ENCODE measurements at places on chromosomes 4 and X.

- DNase-seq, result no peak
Measured at GRCh38 chr4:71221510-71222466, 117.0 kb upstream of the SLC4A4 start.

DNA sequence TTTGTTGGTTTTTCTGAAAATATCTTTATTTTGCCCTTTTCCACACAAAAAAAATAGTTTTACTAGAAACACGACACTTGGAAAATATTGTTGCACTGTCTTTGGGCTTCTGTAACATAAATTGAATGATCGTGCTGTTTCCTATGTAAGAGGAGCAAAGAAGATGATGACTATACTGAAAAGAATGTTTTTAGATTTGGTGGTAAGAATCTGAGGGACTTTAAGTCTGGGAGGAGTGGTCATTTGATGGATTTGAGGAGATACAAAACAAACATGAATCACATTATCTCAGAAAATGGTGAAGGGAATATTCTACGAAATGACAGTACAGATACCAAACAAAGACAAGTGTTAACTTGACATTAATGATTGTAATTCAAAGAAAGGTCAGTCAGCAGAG lies 328.8 kb downstream of the ADAM29 start:
- no peak for DNase-seq

- DNase-seq, result no peak
Measured at GRCh38 chr4:38667085-38667893, 3.3 kb downstream of the KLF3 start.

DNA sequence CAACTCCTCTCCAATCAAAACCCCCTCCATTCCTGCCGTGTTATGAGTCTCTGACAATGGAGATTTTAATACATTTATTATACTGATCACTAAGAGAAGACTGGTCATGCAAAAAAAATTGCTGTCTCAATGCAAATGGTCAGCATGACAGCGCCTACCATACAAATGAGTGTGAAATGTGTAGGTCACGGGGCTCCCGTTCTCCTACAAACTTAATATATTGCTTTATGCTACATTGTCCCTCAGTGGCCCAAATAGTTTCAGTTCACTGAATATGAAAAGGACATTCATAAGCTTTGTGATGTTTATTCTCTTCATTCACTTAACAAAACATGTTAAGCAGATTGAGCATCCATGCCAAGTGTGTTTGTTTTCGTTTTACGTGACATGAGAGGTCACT lies 116.1 kb downstream of the SPANXN3 start:
- DNase-seq, result no peak

- no peak for DNase-seq
Measured at GRCh38 chrX:28520786-28521185, 66.5 kb upstream of the IL1RAPL1 start.

DNA sequence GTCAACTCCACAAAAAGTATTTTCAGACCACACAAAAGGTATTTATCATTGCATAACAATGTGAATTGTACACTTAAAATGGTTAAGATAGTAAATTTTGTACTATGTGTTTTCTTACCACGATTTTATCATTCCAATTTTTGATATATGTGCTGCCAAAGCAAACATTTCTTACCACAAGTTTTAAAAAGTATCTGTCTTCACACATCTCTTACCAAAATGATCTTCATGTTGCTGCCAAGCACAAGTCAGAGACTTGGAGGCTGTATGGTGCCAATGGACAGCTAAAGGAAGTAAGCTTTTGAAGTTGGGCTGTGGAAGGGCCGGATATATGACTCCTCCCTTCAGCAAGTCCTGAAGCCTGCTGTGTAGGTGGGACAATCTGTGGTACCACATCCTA lies 67.9 kb downstream of the TMLHE start:
- DNase-seq, result no peak

GRCh38 chrX:121146059-121146628 lies 98.7 kb downstream of the GLUD2 start:
- no peak for DNase-seq

- DNase-seq, result no peak
Measured at GRCh38 chr4:93018806-93019205, 715.0 kb downstream of the GRID2 start.

DNA sequence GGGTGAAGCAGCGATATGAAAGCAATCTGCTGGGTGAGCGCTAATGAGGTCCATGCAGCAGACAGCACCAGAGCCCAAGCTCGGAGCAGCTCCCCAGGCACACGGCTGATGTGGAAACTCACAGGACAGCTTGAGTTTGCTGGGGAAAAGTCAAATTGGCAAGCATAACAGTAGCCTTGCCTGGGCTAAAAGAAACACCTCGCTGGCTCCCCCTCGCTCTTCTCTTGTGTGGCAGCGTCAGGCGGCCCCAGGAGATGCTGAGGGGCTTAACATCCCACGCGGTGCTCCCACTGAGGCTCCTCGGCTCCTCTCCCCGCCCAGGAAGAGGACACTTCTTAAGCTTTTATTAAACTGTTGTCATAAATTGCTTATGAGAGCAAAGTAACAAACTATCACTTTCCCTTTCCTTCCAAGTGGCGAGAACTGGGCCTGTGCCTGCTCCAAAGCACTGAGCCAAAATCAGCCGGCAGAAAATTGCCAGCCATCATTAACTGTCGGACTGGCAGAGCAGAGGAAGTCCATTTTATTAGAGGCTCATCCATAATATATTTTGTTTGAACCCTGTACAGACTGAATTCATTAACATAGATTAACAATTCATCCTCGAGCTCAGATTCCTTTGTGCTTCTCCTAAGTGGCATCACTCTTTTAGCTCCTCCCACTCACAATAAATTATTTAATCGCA lies 111.4 kb downstream of the TSPAN5 start:
- no peak for DNase-seq

DNA sequence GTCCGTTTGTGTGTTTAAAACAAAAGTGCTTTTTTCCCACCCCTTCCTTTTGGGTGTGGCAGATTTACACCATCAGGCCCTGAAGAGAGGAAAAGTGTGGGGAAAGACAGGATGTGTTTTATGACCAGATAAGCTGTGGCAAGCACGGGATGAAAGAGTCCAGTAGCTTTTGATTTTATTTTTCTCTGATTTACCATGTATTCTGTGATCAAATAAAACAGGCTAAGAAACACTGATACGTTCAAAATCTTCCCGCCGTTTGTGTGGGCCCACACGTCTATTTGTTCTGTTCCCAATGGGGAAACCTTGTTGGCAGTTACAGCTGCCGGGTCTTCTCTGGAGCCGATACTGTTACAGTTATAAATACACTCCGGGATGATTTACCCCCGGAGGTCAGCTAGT lies 10.8 kb downstream of the LRP2BP start:
- no peak for DNase-seq

GRCh38 chr4:4564522-4564921 lies 22.7 kb upstream of the STX18 start:
- no peak for DNase-seq

- DNase-seq, result no peak
Measured at GRCh38 chrX:63758011-63758410, 27.0 kb downstream of the ARHGEF9 start.

- DNase-seq, result no peak
Measured at GRCh38 chrX:38561951-38562719, 793 bp downstream of the TSPAN7 start.

GRCh38 chrX:3191201-3191600 lies 149.9 kb downstream of the ARSF start:
- DNase-seq, result no peak

GRCh38 chrX:26557691-26558321 lies 341.8 kb downstream of the MAGEB5 start:
- no peak for DNase-seq

DNA sequence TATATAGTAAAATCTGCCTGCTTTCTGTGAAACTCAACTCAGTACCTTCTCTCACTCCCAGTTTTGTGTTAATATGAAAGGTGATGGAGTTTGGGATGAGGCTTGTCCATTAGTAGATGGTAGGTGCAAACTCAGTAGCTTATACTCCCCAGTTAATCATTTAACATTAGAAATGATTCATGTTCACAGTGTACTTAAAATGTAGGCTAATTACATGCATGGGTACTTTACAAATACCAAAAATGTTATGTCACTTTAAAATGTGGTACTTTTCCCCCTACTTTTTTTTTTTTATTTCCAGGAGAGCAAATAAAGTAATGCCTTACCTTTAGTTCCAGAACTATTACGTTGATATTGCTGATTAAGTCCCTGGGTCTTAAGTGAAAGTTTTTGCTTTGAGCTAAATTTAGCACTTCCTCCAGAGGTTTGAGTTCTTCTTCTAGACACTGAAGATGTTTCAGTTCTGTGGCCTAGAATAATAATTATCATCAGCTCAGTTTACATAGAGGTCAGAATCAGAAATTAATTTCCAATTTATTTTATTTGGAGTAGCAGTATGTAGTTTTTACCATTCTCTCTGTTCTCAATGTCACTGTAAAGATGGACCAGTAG lies 3.0 kb downstream of the IL2 start:
- no peak for DNase-seq

DNA sequence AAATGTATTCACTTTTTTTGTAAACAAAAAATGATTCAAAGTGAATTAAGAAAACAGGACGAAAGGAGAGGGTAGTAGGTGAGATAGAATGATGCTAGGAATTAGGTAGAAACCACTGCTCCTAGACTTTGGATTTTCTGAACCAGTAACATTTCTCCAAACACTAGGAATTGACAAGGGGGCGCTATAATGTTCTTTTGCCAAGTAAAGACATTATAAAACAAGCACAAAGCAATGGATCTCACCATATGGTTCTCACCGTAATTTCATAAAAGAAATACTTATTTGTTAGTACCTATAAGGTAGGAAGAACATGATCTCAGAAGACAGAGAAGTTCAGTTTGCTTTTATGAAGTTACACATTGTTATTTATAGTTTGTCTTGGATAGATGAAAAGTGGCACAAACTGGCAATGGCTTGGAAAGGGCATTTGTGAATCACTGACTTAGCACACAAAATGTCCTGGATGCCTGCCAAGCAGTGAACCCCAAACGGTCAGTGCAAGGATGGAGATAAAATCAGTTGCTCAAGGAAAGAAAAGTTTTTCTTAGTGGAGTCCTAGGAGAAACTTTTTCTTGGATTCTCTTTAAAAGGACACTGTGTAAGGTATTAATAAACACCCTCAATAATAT lies 8.1 kb upstream of the TBC1D1 start:
- no peak for DNase-seq

- no peak for DNase-seq
Measured at GRCh38 chr4:86818841-86819240, 30.3 kb downstream of the SLC10A6 start.

- DNase-seq, result no peak
Measured at GRCh38 chr4:109121561-109121960, 180.9 kb downstream of the COL25A1 start.

- no peak for DNase-seq
Measured at GRCh38 chr4:65670331-65671031, at the start of gene EPHA5. Gene EPHA5 (minus strand): TSS chr4:65670489. CDS start chr4:65669742, 747 bp downstream.

- DNase-seq, result no peak
Measured at GRCh38 chr4:98110214-98110613, 33.1 kb downstream of the STPG2 start.

DNA sequence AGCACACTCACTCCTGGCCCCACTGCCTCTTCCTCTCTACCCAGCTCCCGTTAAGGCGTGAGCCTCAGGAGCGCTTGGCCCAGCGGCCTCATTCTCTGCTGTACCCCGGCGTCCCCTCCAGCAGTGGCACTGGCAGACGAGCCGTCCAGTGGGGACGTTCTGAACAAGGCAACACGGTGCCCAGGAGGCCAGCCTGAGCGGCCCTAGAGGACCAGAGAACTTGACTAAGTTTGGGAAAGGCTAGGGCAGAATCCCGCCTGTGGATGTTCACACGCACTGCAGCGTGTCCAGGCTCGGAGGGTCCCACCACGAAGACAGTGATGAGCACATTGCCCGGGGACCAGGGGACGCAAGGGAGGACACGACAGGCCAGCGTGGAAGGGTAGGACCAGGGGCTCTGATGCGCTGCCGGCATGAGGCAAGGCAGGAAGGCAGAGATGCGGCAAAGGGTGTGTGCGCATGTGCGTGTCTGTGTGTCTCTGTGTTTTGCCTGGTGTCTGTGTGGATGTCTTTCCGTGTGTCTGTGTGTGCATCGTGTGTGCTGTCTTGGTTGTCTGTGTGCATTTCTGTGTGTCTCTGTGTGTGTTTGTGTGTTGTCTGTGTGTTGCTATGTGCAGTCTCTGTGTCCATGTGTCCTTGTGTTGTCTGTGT lies 89.4 kb downstream of the ABLIM2 start:
- DNase-seq, result no peak

- DNase-seq, result no peak
Measured at GRCh38 chr4:126306152-126306869, 991.6 kb downstream of the FAT4 start.

GRCh38 chrX:24858004-24858746 lies 157.6 kb downstream of the ARX start:
- no peak for DNase-seq

- no peak for DNase-seq
Measured at GRCh38 chr4:73603854-73604584, 16.2 kb downstream of the RASSF6 start.

- DNase-seq, result no peak
Measured at GRCh38 chrX:23726191-23726590, 16.9 kb downstream of the ACOT9 start.

- DNase-seq, result no peak
Measured at GRCh38 chrX:153397256-153397960, 3.7 kb downstream of the PNMA6E start.

Data from stimulated activated CD8-positive, alpha-beta memory T cell treated with anti-CD3 and anti-CD28 coated beads, Interleukin-7, amount 100 ng/mL, for 1 hour (primary cell).